ENCODE measurements at places on chromosomes 11 and 22.

- DNase-seq, result no peak
Observed at GRCh38 chr11:44622721-44623258, 57.3 kb downstream of the CD82 start.

DNA sequence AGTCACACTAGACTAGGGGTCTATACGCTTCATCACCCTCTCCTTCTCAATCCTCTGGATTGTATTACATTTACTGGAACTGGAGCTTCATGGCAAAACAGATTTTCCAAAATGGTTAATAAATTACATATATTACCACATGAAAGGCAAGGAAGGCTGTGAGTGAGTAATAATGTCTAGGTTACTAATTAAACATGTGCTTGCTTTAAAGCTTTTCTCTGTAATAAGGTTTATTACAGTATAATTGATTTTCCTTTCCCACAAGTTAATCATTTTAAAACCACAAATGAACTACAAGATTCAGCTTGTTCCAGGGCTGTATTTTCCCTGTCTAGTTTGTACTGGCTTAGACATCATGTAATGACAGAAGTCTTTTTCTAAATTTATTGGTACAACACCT, 25.6 kb downstream of the MMP13 start:
- DNase-seq, result no peak

- no peak for DNase-seq
Observed at GRCh38 chr11:2399488-2400068, 972 bp upstream of the TSSC4 start.

- no peak for DNase-seq
Observed at GRCh38 chr11:128619540-128620308, 32.4 kb upstream of the ETS1 start.

GRCh38 chr22:27802346-27803073, 954 bp upstream of the MN1 start:
- no peak for DNase-seq

GRCh38 chr22:38819387-38819940, 24.4 kb downstream of the NPTXR start:
- DNase-seq, result no peak

DNA sequence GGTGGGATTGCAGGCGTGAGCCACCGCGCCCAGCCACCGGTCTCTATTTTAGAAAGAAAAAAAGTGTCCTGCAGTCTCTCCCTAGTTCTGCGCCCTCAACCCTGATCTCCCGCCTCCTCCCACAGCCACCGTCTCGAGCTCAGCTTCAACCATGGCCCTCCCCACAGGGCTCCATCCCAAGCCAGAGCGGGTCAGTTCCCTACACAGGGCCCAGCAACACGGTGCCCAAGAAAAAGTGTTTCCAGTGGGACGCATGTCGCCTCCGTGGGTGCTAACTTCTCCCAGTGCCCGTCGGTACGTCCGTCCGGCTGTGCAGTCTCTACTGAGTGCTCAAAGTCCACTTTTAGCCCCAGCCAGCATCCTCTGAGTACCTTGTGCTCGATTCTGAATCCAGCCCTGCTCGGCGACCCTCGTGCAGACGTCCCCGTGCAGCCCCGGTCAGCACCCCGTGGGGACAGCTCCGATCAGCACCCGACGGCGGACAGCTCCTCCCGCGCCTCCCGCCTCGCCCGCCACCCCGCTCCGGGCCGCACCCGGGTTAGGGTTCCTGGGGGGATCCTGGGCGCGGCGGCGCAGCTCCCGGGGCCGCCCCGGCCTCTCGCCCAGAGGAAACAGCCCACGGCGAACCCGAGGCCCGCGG, 657 bp upstream of the MAPK8IP2 start:
- DNase-seq, result no peak

- DNase-seq, result no peak
Observed at GRCh38 chr11:120909676-120910416, 114.1 kb upstream of the TBCEL start.

DNA sequence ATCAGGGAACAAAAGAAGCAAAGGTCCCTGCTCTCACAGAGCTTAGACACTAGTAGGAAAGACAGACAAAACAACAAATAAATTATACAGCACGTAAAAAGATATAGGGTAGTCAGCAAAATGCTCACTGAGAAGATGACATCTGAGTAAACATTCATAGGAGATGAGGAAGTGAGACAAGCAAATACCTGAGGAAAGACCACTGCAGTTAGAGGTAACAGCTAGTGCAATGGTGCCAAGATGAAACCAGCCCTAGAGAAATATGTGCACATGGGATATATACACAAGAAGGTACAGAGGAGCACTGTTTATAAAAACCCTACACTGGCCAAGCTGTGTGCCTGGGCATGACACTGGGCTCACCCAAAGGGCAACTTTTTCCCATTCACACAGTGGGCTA, 9.8 kb downstream of the CYP2R1 start:
- DNase-seq, result no peak

DNA sequence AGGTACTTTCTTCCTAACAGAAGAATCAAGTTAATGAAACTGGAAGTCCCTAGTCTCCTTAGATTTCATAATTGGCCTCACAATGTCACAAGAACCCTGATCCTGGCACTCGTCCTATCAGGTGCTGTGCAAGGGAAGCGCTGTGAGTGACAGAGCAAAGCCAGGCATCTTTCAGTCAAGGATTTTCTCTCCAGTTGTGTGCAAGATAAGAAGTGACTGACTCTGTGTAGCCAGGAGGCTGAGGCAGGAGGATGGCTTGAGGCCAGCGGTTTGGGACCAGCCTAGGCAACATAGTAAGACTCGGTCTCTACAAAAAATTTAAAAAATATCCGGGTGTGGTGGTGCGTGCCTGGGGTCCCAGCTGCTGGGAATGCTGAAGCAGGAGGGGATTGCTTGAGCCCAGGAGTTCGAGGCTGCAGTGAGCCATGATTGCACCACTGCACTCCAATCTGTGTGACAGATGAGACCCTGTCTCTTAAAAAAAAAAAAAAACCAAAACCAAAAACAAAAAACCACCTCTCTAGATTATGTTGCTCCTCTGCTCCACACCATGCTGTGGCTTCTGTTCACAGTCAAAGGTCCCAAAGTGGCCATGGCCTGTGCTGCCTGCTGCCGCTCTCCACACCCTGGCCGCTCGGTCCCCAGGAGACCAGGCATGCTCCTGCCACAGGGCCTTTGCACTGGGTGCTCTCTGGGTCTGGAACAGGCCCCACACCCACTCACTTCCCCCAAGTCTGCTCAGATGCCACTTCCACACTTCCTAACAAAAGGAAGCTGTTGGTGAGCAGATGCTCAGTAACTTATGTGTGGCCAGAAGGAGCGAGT, 54.2 kb upstream of the CLDN5 start:
- no peak for DNase-seq

DNA sequence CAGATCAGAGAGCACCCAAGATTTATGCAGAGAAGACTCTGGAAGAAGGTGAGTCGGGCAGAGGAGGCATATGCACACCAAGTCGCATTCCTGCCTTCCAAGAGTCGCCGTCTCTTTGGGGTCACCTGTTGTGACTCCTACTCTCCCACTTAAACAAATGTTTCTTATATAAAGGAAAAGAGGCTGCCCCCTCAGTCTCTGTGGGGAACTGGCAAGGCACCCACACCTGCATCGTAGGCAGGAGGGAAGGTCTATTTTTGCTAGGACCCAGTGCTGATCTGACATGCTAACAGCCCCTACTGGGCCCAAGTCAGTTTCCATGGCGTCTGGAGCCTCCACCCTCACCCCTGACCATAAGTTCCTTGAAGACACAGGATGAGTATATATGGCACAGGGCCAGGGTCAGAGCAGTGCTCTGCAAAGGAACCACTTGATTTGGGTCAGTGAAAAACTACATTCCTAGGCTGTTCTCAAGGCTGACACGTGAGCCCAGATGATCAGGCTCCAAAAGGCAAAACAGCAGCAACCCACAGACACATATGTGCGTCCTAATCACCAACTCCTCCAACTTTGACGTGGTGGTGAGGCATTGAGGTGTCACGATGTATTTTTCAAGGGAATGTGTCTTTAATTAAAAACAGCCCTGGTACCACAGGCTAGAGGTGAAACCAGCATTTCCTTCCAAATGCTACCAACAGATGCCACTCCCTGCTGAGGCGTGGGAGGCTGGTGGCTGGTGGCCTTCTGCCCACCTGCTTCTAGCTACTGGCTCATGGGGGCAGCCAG, 55.6 kb upstream of the CSNK2A3 start:
- no peak for DNase-seq

DNA sequence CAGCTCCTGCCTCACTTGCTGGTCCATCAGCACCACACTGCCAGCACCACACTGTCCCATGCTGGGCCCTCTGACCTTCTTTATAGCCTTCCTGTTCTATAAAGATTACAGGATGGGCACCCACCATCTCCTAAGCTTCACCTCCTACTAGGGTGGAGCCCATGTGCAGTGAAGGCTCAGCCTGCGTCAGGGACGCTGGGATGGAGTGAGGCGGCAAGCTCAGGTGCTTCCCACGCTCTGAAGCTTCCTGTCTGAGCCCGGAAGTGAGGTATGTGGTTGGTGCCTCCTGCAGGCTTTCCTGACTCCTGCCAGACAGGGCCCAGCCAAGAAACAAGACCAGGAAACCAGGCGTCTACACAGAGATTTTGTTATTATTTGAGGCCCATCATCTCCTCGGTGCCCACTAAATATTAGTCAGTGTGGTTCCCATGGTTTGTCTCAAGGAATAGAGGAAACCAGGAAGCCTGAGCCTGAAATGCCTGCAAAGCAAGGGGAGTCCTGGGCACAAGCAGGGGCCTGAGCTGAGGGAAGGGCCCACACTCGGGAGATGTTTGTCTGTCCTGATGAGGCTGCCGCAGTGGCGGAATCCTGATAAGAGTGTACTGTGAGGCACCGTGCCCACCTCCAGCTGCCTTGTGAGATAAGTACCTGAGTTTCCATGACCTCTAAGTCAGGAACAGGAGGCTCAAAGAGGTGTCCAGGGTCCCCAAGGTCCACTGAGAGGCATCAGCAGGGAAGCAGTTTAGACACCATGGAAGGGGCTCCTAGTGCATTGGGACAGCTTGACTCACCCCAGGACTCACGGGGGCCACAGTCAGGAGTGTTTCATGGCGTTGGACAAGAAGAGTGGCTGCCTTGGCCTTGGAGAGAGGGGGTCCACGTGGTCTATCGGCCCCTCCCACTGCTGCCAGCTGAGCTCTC, 22.0 kb downstream of the RSPH14 start:
- no peak for DNase-seq

- DNase-seq, result no peak
Observed at GRCh38 chr22:36925388-36926290, 12.2 kb downstream of the CSF2RB start.

DNA sequence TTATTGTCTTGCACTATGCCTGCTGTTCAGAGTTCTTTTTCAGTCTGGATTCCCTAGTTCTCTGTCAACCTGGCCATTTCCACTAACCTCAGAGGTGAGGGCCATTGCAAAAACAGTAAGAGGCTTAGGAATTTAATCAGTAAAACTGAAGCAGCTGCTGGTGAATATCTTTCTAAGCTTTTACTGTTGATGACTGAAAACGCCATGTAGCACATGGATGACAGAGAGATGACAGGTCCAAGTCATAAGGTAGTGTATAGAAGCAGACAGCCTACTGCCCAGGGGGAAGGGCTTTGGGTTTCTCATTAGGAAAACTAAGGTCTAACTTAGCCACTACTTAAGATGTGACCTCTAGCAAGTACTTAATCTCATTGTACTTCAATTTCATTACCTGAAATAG, 152.6 kb upstream of the DDI1 start:
- DNase-seq, result no peak

DNA sequence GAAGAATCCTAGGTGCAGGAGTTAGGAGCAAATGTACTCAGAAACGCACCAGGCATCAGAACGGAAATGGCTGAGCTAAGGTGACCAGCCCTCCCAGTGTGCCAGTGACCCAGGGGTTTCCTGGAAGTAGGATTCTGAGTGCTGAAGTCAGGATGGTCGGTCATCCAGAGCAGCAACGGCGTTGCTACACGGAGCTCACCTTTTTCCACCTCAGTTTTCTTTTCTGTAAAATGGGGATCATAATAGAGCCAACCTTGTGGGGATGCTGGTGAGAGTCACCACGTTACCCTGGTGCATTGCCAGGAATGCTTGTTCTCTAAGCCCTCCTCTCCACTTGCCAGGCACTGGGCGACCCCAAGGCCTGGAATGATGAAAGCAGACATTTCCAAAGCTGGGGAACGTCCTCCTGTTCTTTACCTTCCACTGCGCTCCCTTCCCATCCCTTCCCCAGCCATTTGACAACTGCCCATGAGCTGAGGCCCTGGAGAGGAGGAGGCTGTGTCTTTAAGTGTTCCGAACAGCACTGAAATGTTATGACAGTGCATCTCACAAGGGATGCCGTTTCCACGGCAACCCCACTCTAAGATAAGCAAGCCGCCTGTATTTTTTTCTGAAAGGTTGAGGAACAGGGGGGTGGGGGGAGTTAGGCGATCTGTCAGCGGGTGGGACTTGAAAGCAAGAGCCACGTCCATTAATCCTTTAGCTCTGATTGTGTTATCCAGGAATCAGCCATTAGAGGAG, 66.8 kb downstream of the TSPAN18 start:
- DNase-seq, result no peak

DNA sequence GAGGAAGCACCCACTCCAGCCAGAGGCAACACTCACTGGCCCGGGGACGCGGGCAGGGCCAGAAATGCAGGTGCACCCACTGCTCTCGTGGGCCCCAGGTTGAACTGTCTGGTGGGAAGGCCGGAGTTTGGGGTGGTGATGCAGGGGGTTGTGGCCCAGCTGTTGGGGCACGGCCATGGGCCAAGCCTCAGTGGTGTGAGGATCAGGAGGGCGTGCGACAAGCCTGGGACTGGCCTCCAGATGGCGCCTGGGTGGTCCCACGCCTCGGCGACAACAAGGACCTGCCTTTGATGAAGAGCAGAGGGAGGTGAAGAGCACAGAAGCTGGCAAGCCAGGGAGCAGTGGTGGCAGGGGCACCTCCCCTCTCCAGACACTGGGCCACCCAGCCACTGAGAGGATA, 240.8 kb downstream of the BRD1 start:
- no peak for DNase-seq

DNA sequence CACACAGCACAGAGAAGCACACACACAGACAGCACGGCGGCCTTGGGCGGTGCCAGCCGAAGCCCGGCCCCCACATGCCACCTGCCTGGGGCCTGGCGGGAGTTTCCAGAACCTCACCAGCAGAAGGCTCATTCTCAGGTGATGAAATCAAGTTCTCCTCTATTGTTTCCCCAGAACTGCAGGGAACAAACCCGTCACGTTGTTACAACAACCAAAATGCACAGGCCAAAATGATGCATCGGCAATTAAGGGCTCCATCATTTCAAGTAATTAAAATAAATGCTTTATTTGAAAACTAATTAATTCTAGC, 30.8 kb downstream of the GNB1L start:
- DNase-seq, result no peak

- DNase-seq, result no peak
Observed at GRCh38 chr11:11977206-11977938, 31.1 kb downstream of the DKK3 start.

DNA sequence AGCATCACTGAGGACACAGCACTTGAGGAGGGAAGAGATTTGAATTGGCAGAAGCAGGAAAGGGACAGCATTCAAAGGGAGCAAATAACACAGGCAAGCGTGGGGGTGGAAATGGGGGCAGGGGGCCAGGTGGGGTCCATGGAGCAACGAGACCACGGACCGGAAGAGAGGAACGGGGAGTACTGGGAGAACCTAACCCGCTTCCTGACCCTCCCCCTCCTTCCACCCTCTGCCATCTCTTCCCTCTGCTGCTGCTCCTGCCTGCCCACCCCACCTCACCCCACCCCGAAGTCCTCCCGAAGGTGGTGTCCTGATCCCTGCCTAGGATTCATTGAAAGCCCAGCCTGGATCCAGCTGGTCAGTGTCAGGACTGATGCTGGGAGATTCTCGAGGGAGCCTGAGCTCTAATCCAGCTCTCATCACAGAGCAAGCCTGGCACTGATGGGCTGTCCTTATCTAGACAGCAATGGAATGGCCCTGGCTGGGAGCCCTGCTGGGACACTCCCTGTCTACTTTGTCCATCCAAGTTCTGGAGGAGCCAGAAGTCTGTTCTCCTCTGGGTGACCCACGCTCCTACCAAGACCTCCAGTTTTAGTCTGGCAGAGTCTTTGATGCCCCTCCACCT, 105.0 kb downstream of the TRIM29 start:
- DNase-seq, result no peak

Data from hypothalamus (tissue), 51 donors.